Skin of body (tissue), 3 donors: ENCODE measurements at places on chromosomes 5 and 9. TPM values are rescaled to one million over a fixed set of nuclear protein-coding genes. Genes with fewer than 3 reads are reported as not detected.

The PCDHAC1 gene
- 0.69 TPM for total RNA-seq

The DBH gene
- under 0.01 TPM for total RNA-seq

DNA sequence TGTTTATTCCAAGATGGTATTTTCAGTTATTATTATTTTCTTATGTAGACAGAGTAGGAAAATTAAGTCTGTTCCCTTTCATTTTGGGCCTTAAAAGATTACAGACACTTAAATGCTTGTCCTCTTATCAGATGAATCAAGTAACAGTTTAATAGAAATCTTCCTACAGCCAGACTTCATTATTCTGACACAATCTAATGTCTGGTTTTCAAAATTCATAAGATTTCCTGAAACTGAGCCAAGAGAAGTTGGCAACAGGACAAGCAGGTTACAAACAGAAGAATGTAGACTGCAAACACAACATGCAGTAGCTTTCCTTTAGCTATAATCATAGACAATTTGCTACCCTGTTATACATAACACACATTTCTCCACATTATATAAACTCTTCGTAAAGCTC lies 130.5 kb downstream of the FBXL17 start:
- no peak for DNase-seq

DNA sequence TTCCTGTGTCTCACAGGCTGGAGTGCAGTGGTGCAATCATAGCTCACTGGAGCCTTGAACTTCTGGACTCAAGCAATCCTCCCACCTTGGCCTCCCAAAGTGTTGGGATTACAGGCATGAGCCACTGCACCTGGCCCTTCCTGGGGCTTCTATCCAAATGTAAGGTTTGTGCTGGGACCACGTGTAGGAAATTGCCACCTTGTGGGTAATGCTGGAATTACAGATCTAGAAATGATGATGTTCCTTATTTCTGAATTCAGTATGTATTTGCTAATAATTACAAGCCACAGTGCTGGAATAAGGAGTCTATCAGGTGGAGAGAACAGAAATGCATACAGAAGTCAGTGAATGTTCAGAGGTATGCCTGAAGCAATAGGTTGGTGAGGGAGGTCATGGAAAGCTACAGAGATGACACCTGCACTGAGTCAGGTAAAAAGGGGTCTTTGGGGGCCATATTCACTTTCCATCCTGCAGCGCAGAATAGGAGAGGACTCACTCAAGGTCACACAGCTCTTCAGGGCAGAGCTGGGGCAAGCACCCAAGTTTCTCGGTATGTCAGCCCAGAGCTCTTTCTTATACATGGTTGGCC lies 8.8 kb upstream of the IGFBPL1 start:
- no peak for DNase-seq

DNA sequence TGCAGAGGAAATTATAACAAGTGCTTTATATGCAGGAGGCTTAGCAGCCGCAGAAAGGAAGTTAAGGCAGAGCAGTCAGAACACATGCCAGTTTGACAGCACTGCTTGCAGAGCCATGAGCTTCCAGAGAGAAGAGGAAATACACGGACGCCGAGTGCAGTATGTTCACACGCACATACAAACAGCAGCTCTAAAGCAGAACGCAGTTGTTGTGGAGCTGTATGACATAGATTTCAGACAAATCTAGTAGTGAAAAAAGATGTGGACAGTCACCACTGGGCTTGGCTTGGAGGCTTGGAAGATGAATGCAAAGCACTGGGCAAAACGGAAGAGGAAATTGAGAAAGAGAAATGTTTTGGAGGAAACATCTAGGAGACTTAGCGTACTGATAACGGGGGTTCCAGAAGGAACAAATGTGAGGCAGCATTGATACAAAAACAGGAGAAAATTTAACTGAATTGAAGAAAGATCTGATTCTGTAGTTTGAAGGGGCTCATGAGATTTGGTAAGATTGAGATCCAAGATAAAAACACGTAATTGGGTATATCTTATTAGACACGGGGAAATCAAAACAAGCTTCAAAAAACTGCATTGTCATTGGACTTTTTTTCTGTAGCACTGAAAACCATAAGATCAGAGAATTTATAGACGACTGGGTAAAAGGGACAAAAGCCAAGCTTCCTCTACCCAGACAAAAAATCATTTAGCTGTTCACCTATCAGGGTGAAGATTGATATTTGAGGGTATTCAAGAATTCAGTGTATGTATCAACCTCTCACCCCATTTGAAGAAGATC lies 19.6 kb upstream of the ROPN1L start:
- DNase-seq, result no peak

GRCh38 chr9:35808433-35808832 lies 3.6 kb downstream of the SPAG8 start:
- no peak for DNase-seq

The FAM163B gene
- total RNA-seq, result not detected

The IFNB1 gene
- not detected for total RNA-seq

- DNase-seq, result no peak
These were observed 2.5 kb upstream of the RAD23B start for GRCh38 chr9:107280543-107280942.

DNA sequence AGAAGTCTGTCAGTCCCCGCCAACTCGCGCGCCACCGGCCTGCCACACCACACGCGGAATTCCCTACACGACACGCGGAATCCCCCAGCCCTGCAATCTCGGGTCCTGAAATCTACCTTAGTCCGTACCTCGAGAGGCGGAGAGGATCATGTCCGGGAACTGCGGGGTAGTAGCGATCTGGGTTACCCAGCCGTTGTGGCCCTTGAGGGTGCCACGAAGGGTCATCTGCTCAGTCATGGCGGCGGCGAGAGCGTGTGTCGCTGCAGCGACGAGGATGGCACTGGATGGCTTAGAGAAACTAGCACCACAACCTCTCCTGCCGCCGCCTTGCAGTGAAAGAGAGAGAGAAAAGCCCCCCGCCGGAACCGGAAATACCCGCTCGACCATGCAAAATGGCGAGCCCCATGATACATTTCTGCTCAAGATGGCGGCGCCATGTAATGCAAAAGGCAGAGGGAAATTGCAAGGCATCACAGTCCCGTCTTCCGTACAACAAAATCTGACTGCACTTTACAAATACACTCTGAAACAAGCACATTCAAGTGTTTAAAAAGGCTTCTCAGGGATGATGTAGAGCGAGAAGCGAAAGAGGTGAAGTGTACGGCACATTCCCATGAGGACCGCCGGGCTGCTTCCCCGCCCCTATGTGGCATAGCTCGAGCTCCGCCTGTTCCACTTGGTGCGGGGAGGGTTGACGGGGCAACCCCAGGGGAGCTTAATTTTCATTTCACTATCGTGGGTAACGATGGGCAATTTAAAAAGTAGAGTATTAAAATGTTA lies at the start of gene RACK1:
RACK1 (minus strand) TSS at position 343 of the 780 bp plus-strand sequence; CDS start at position 237, 106 bp downstream.
- DNase-seq, result no peak

DNA sequence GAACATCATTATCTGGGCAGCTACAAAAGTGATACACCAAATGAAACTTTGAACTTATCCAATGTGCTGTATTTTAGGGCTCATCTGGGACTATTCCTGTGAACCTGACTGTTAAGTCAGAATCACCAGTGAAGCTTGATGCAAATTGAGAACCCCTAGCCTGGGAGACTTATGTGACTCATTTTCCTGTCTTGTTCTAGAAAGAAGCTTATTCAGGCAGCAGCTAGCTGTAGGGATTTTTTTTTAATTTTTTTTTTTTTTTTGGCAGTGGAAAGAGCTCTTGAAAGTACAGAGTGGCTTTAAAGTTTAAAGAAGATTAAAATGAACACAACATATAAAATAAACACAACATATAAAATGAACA lies 81.1 kb upstream of the TNFAIP8 start:
- DNase-seq, result no peak

GRCh38 chr9:125088752-125089151 lies 54.6 kb downstream of the SCAI start:
- DNase-seq, result no peak

DNA sequence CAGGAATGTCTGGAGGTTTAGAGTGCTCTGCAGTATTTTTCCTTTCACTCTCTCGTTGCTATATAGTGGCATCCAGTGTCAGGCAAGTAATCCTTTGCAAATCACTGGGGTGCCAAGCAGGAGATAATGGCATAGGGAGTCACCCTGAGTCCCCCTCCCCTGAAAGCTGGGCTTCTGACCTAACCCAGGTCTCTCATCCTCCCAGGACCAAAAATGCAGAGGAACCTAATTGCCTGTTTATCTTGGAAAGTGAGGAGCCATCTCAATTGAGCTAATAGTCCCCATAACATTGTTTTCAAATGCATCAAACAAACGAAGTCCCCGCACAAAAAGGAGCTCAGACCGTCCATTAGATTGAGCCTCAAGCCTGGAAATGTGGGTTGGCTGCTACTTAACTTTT lies 368.0 kb upstream of the IRX2 start:
- DNase-seq, result no peak

DNA sequence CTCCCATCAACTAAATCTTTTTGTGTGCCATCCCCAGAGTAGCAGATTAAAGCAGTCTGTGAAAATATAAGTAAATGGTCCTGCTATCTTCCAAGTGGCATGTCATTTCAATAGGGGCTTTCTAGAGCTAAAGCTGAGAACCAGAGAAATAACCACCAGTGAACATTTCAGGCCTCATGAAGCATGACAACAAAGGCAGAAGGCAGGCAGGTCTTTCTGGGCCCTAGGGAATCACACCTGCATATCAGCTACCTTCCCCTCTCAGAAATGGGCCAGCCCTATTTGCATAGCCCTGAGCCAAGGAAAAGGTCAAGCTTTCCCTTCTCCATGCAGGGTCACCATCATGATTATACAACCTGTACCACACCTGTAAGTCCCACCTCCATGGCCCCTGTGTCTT lies 205.3 kb downstream of the DEPDC1B start:
- DNase-seq, result no peak

- DNase-seq, result no peak
These were observed 11.1 kb downstream of the LCP2 start for GRCh38 chr5:170286386-170286925.

The PCDHB14 gene
- total RNA-seq, result 3.8 TPM

The CCNJL gene
- 3.2 TPM for total RNA-seq

DNA sequence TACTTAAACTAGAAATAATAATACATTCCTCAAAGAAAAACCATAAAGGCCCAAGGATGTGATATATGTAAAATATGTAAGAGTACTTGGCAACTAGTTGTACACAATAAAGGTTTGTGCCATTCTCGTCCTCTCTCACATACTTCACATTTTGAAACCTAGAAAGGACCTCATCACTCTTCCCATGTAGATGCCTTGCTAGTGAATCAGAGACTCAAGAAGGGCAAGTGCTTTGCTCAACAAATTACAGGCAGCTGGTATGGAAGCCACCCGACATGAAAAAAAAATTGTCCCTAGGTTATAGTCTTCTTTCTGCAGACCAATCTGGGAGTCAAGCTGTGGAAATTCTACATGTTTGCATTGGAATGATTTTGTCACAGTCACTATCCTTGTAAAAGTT lies 31.7 kb downstream of the ADRB2 start:
- DNase-seq, result no peak

DNA sequence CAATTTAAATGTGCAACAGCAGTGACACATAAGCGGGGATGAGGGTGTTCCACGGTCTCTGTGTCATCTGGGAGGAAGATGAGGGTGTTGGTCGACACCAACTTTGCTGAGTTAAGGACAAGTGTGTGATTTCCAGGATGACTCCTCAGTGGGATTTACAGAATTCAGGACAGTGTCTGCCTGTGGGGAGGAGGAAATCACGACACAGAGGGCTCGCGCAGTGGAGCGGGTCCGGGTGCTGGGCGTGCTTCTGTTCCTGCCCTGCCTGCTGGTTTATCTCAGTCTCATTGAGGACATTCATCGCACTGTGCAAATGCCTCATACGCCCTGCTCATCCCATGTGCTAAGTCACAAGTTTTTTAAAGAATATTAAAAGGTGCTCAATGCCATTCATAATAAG lies 73.7 kb upstream of the ADAMTS2 start:
- DNase-seq, result no peak

The TYRP1 gene
- 73.9 TPM for total RNA-seq

DNA sequence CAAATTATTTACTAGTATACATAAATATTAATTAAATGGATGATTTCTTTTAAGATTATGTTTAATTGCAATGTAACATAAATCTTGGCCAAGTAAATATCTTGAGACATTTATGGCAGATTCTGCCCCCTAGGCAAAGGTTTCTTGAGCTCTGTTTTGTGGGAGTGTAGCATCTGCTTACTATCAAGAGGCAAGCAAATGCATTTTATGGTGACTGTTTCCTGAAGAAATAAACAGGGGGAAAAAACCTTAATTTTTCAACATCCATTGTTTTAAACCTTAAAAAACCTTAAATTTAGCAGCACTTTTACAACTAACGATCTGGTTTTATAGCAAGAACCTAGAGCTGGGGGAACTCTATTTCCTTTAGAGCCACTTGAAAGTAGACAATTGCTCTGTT lies 25.7 kb upstream of the FREM1 start:
- DNase-seq, result no peak
